ENCODE measurements at places on chromosomes 12 and 14. TPM values are rescaled to one million over a fixed set of nuclear protein-coding genes. Genes with fewer than 3 reads are reported as not detected.
A peak's percentile ranks its signal among the peaks of the same experiment; 100 is the strongest.

- peak; percentile 78 for DNase-seq
Observed at GRCh38 chr12:50174971-50175715, 8.0 kb upstream of the CERS5 start.

The SIX6 gene
- total RNA-seq: not detected

GRCh38 chr14:20848316-20848954, 42.8 kb upstream of the RNASE3 start:
- no peak for DNase-seq

The HNF1A gene
- not detected for total RNA-seq

- DNase-seq: no peak
Observed at GRCh38 chr12:45166056-45166455, 49.8 kb upstream of the ANO6 start.

- DNase-seq: no peak
Observed at GRCh38 chr12:100718187-100718586, 76.4 kb upstream of the ANO4 start.

The RND1 gene
- total RNA-seq: 0.53 TPM

The KRT74 gene
- total RNA-seq: not detected

DNA sequence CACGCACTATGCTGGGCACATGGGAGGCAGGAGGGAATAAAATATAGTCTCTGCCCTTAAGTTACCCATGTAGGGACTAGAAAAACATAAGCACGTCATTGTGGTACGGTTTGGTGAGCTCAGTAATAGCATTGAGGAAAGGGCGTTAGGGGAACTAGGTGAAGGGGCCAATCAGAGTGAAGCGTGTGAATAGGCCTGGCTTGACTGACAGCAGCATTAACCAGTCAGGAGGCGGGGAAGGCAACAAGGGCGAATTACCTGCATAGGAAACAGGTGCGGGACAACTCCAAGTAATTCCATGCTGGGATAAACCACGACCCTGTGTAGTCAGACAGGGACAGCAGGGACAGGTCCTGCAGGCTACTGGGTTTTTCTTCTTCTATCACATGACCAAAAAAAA, 107.7 kb downstream of the UNC79 start:
- DNase-seq: no peak

GRCh38 chr12:34108405-34108803, 86.1 kb downstream of the ALG10 start:
- no peak for DNase-seq

DNA sequence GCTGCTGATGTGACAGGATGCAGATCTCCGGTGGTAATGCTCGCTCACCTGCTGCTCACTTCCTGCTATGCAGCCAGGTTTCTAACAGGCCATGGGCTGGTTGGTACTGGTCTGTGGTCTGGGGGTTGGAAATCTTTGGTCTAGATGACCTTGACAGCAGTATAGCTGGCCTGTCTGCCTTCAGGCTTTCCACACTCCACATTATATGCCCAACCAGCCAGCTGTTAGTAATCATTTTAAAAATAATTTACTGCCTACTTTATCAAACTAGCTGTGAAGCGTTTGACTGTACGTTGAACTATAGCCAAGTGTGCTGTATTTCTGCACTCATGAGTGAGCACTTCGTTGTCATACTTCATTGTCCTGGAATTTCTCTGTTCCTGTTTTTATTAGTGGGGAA, 424.0 kb upstream of the GARIN6 start:
- no peak for DNase-seq

- no peak for DNase-seq
Observed at GRCh38 chr14:50800032-50800431, 30.9 kb downstream of the NIN start.

GRCh38 chr12:61780435-61780834, 479.8 kb upstream of the USP15 start:
- no peak for DNase-seq

- DNase-seq: no peak
Observed at GRCh38 chr12:104752016-104752415, 206.1 kb downstream of the SLC41A2 start.

DNA sequence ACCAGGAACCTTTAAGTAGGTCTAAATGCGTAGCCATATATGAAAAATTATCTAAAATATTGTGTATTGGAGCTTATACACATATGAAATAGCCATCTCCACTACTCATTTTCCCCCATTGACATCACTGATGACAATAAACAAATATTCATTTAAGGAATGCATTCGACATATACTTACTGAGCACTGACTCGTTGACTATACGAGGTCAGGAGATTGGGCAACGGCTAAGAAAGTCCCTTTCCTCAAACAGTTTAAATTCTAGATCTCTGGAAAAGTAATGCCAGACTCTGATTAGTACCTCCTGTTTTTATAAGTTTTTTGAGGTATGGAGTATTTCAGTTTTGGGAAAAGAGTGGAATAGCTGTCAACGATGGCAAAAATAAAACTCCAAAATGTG, 139.4 kb upstream of the DIO2 start:
- no peak for DNase-seq

DNA sequence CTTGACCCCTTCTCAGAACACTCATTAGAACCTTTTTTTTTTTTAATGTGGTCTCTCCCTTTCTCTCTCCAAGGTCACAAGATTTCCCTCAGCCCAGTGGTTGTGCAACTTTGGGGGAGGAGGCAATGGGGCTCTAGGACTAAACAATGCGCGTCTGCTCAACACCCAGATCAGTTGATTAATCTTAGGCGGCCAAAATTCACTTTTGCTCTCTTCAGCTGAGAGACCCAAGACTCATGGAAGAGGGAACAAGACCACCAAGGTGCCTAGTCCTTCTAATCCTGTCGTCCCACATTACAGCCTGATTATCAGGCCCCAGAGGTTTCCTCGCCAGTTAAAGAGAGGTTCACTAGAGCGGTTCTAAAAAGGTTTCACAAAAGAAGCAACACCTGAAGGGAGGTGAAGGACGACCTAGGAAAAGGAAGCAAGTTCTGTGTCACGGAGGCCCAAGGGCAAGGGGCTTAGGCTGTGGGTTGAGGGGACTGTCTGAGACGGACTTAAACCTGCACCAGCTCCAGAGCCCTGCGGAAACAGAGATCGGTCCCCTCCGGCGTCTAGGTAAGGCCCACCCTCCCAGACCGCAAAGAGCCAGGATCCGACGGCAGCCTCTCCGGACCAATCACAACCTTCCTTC, 824 bp upstream of the TARBP2 start:
- no peak for DNase-seq

DNA sequence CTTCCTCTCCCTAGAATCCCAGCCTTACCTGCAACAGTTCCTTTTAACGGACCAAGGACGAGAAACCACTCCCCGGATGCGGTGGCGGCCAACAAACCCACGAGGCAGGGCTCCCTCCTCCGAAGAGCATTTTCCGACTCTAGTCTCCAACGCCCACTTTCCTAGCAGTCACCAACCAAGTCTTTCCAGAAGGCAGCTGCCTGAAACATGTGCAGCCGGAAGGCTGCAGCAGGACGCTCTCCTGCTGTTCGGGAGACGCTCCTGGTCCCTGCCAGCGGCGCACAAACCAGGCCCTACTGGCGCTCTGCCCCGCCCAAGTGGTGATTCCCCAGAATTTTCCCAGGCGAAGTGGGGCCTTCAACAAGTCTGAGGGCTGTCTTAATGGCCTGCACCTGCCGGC, 21.1 kb upstream of the ADAM20 start:
- no peak for DNase-seq

DNA sequence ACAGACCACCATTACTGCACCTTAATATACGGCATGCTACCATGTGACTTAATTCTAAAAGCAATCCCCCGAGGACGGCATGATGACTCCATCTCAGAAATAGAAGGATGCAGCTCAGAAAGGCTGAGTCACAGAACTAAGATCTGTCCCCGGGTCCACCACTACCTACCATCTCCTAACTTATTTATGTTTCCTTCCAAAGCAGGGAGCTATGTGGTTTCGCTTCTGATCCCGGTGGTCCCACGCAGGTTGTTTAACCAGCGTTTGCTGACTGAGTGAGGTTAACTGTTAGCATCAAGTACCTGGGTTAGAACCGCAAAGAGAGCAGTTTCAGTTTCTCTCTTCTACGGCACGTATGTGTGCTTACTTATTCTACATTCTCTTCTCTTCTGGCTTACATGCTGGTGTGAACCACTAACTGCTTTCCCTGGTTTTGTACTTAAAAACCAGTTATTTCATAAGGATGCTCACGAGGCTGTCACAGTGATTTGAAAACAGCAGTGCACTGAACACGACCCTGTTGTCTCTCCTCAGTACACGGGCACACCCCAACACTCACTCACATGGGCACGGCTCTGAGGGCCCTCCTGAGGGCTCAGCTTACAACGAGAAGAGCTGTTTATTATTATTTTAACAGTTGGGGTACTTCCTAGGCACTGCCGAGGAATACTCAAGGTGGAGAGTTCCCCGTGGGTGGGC, 66.7 kb downstream of the CCDC88C start:
- no peak for DNase-seq

The PPP1R1A gene
- total RNA-seq: 1.6 TPM

DNA sequence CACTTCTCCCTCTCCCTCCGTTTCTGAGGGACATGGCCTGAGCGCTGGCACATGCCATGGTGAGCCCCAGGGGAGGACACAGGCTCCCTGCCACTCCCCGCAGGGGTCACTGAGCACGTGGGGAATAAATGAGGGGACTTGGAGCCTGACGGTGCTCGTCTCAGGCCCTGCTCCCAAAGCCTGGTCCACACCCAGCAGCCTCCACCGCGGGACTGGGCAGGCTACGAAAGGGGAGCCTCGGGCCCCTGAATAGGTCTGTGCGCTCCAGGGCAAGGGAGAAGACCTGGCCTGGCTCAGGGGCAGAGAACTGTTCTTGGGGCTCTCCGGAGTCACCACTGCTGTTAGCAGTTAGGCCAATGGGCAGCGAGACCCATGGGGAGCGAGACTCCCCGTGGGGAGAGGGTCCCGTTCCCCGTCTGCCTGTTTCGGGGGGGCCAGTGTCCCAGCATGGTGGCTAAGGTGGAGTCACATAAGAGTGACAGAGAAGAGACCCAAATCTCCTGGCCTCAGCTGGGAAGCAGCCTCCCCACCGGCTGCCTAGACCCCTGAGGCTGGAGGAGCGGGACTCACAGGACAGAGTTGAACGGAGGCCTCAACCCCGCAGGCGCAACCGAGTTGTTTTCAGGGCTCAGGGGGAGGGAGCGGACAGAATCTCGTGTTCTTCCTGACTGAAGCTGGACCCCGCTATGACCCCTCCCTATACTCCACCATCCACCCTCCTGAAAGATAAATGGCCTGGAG, 329.8 kb upstream of the SFSWAP start:
- no peak for DNase-seq

DNA sequence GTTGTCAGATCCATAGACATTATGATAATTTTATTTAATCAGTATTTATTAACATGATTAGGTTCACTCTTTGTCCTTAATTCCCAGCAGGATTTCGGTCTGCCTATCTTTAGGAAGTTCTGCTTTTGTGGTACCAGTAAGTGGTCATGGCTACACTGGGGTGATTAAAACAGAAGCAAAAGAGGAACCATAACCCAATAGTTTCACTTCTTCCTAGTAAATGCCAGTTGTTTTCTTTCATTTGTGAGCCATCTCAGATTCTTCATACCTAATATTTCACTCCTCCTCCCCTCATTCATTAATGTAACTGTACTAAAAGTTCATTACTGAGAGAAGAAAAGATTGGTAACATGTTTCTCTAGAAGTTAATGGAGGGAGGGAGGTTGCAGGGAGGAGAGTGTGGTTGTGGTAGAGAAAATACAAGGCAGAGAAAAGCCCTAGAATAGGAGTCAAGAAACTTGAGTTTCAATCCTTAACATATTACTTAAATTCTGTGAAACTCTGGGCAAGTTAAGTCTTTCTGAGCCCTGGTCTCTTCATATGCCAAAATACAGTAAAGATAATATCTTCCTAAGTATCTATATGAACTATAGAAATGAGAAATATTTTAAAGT, 101.2 kb downstream of the PEBP1 start:
- DNase-seq: no peak

The RNF212B gene
- not detected for total RNA-seq

- no peak for DNase-seq
Observed at GRCh38 chr14:91041450-91041849, 19.0 kb downstream of the RPS6KA5 start.

DNA sequence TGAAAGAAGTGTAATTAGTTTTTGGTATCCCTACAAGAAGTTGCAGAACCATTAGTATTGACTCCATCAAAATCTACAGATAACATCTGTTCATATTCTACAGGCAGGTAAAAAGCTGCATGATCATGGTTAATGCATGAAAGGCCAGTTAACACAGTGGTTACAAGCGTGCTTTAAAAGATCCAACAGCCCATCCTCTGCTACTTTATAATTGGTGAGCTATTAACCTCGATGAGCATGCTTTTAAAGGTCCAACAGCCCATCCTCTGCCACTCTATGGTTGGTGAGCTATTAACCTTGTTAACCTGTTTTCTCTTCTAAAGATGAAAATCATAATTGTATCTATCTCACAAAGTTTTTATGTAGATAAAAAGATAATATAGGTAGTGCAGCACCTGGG, 289.3 kb downstream of the DUSP6 start:
- no peak for DNase-seq

GRCh38 chr14:86619726-86620125, 1089.8 kb downstream of the FLRT2 start:
- DNase-seq: no peak

The SOAT2 gene
- not detected for total RNA-seq

The SLC25A47 gene
- total RNA-seq: not detected

DNA sequence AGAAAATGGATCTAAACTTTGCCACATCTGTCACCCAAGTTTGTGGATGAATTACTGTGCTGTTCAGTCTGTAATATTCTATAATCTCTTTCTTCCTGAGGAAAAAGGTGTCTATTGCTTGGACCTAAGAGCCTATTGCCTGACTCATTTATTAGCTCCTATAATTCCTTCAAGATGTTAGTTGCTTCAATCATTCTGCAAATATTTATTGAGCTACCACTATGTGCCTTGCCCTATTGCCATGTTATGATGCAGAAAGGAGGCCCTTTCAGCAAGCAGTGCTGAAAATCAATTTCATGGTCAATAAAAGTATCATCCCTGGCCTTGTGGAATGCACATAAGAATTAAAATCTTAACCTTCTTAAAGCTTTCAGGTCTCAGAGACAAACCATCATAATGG, 113.6 kb downstream of the CCER1 start:
- DNase-seq: no peak
